ENCODE measurements at places on chromosomes 4 and X.

- peak; percentile 41 for DNase-seq
Observed at GRCh38 chrX:54482839-54483593, 13.0 kb downstream of the FGD1 start.

DNA sequence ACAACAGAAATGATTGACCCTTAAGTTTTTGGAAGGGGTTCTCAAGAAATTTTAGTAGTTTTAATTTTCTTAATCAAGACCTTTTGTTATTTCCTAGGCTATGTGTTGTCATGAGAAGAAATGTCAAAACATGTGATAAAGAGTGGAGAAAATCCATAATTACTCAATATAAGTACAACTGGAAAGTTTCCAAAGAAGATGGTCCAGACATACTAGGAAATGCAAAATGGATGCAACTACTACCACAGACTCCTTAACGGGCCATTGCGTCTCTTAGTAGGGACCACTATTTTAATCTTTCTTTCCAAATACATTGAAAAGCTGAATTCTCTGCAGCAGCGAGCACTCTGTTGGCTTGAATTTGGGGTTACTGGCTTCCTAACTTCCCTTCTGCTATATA lies 148.8 kb downstream of the NWD2 start:
- DNase-seq: no peak

- no peak for DNase-seq
Observed at GRCh38 chr4:140158365-140159030, 4.5 kb upstream of the MAML3 start.

DNA sequence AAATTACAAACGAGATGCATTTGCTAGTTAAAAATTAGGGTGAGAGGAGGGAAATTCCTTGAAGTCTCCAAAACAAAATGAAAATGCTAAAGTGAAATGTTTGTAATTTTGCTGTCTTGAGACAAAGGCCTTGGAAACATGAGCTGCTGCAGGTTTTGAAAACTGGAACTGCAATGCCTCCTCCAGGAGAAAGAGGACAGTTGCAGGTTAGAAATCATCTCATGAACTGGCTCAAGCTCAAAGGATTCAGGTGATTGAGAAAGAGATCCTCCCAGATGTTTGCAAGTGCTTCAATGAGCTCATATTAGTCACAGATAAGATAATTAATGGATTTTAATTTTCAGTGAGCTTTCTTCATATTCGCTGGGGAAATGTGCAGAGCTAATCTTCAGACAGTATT lies 32.4 kb downstream of the SMPX start:
- no peak for DNase-seq

- DNase-seq: peak; percentile 42
Observed at GRCh38 chr4:71229477-71230270, 109.1 kb upstream of the SLC4A4 start.

DNA sequence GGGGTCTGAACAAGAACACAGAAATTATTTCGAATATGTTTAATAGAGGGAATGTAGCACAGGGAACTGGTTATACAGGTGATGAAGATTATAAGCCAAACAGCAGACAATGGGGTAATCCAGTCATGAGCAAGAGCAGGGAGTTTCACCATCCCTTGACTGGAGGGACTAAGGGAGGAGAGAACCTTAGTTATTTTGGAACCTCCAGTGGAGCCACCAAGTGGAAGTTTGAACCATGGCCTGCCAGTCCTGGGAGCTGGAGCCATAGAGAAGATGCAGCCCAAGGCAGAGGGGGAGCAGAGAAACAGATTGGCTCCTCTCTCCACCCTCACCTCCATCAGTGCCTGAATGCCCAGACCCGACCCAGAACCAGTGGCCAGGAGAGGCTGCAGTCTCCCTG lies 264.6 kb upstream of the RASGEF1B start:
- no peak for DNase-seq

GRCh38 chr4:84596826-84597225 lies 13.9 kb downstream of the CDS1 start:
- peak; percentile 71 for DNase-seq

All from NCI-H510A treated with DMSO at 0.1 percent for 48 hours (cell line).